IMR-90 (cell line): ENCODE measurements at places on chromosomes 5 and 9. TPM values are rescaled to one million over a fixed set of nuclear protein-coding genes. Genes with fewer than 3 reads are reported as not detected.

DNA sequence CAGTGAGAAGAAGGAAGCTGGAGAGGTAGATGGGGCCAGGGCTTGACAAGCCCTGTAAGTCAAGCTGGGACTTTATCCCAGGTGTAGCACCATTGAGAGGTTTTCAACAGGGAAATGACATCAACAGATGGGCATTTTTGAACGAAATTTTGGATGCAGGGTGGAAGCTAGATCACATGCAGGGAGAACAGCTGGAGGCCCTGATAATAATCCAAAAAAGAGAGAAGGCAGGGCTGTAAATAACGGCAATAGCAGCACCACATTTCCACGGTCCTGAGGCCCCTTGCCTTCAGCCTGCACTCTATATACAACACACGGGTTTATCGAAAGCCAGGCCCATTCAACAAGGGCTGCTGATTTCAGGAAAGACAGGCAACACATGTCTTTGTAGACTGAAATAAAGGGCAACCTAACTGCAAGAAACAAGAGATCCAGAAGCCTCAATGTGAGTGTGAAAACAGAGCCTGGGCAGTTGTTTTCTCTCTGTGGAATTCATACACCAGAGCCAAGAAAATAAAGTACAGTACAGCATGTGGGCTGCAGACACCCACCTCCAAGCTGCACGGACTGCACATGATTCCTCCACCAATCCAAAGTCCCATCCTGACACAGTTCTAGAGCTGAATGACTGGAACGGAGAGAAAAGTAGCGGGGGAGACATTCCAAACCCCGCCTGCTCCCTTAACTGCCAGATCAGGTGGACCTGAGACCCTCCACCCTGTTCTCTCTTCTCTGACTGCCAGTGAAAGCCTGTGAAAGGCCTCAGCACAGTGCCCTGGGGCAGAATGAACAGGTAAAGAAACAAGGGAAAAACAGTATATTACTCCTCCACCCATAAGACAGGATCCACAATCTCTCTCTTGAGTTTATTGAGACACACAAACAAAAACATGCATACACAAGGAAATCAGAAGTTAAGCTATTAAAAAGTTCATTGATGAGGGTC lies 36.3 kb downstream of the KLHL3 start:
- peak; percentile 10 for DNase-seq

DNA sequence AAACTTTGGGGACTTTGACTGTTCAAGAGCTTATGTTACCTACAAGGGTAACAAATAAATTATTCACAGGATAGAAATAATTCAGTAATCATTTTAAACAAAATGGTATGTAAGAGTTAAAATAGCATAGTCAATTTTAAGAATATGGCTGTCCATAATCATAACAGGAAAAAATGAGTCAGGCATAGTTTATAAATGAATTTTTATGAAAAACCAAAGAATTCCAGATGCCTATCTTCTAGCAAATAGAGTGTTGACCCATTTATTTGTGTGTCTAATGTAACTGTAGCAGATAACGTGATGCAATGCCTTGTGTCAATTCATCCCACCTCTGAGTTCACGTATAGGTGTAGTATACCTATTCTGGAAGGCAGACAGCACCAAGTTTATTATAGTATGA lies 169.7 kb upstream of the CDH9 start:
- DNase-seq = peak; percentile 2

GRCh38 chr5:21919414-21920022 lies 933.6 kb downstream of the CDH12 start:
- peak; percentile 45 for DNase-seq

The FOXD4L3 gene
- under 0.01 TPM in 1 of 2 replicates, not detected in the other for total RNA-seq

The ASPN gene
- under 0.01 and 0.28 TPM in 2 replicates for total RNA-seq

The CFAP90 gene
- not detected in 2 replicates for total RNA-seq

The PCDHB7 gene
- 0.18 and 0.28 TPM in 2 replicates for total RNA-seq

The SEMA4D gene
- total RNA-seq = 0.56 and 0.90 TPM in 2 replicates
